ENCODE measurements at places on chromosomes 7 and 10. TPM values are rescaled to one million over a fixed set of nuclear protein-coding genes. Genes with fewer than 3 reads are reported as not detected.

SLC13A1 gene
- not detected for total RNA-seq

CTAGE6 gene
- not detected for total RNA-seq

ALOX5 gene
- total RNA-seq = 3.2 TPM

SUMF2 gene
- total RNA-seq = 103 TPM

TMEM196 gene
- total RNA-seq = 28.6 TPM

All from diencephalon (tissue), 1 donor.